ENCODE measurements at places on chromosomes 5 and 9.

GRCh38 chr5:151123897-151124751, 33.5 kb downstream of the ANXA6 start:
- no peak for DNase-seq

- no peak for DNase-seq
These were observed 165.1 kb downstream of the PLK2 start for GRCh38 chr5:58294598-58295305.

GRCh38 chr5:132778129-132778528, 1.1 kb upstream of the SEPTIN8 start:
- no peak for DNase-seq

DNA sequence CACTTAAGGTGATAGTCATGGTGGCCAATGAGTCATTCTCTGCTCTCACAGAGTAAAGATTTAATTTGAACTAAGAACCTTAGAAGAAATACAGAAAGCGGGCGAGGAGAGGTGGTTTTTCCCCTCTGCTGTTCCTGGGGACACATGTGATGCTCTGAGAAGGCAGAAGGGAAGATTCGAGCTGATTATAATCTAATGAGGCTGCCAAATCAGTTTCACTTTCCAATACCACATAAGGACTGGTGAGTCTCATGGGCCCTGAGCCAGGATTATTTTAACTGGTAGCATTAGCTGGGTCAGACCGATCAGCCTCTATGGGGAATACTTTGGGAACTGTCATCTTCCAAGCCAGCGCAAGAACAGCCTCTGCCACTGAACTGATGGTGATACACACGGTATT, 116.5 kb downstream of the SLC1A3 start:
- DNase-seq: no peak

DNA sequence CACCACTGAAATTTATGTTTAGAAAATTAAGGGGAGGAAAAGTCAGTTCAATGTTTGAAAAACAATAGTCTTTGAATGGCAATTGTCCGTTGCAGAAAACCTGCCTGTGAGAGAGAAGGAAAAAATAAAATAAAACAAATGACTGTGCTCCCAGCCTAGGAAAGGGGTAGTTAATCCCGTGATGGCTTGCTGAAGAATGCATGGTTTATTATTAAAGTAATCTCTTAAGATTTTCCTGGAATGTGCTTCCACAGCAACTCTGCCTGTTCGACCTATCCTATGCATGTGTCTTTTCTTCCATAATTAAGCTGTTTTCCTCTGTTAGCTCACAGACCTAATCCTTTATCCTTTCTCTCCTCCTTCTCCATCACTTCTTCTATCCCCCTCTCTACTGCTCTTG, 2.4 kb upstream of the DAB2 start:
- peak; percentile 38 for DNase-seq

- DNase-seq: no peak
These were observed 19.6 kb downstream of the TJP2 start for GRCh38 chr9:69193685-69194032.

DNA sequence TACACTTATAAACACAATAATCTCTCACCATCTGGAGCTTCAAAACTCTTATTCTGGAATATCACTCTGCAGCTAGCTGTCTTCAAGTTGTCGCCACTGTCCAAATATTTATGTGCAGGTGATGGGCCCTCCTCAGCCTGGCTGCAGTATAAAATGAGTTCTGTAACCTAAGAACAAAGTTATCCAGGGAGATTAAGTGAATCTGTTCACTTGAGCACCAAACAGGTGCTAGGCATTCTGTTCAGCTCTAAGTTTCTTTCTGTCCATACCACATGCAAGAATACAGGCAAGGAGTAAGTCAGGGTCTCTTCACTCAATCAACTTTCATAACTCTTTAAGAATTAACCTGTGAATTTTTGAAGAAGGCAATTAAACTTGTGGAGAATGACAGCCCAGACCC, 344.1 kb downstream of the PLK2 start:
- no peak for DNase-seq

- no peak for DNase-seq
These were observed 101.3 kb downstream of the CAAP1 start for GRCh38 chr9:26791274-26791673.

GRCh38 chr5:107428303-107428813, 242.4 kb downstream of the EFNA5 start:
- peak; percentile 54 for DNase-seq

GRCh38 chr9:129176701-129177442, 1.2 kb downstream of the IER5L start:
- peak; percentile 38 for DNase-seq

- DNase-seq: peak; percentile 25
These were observed 1064.4 kb upstream of the DMAC1 start for GRCh38 chr9:8863886-8864544.

- DNase-seq: no peak
These were observed 67.3 kb upstream of the GARNL3 start for GRCh38 chr9:127197186-127197860.

DNA sequence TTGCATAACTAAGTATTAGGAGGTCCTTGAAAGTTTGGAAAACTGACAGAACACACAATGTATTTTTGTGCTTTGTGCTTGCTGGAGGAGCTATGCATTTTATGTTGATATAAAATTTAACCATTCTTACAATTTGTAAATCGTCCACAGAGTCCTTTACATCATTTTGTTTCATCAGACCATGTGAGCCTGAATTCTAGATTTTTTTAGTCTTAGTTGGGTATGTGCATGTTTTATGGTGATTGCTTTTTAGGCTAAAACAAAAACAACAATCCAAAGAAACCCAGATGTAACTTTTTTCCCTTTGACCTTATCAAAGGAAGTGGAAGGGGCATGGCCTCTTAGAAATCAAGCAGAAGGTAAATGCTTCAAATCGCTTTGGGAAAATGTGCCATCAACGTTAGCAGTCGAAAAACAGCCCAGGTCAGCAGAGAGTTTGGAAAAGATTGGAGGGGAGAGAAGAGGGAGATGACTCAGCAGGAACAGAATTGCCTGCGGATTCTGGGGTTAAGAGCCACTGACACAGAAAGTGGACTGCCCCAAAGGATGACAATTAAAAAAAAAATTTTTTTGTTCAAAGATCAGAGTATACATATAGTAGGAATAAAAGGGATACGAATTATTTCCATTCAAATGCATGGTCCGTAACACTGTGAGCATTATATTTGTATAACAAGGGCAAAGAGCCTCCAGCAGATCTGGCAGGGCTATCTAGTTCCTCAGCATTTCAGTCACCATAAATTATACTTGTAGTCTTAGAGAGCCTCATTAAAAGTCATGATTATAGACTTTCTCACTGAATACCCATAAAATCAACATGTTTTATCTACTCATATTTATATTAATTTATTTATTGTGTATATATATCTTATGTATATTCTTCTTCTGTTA, 253.5 kb upstream of the HAPLN1 start:
- no peak for DNase-seq

GRCh38 chr5:153542536-153542935, 52.1 kb downstream of the GRIA1 start:
- DNase-seq: no peak

DNA sequence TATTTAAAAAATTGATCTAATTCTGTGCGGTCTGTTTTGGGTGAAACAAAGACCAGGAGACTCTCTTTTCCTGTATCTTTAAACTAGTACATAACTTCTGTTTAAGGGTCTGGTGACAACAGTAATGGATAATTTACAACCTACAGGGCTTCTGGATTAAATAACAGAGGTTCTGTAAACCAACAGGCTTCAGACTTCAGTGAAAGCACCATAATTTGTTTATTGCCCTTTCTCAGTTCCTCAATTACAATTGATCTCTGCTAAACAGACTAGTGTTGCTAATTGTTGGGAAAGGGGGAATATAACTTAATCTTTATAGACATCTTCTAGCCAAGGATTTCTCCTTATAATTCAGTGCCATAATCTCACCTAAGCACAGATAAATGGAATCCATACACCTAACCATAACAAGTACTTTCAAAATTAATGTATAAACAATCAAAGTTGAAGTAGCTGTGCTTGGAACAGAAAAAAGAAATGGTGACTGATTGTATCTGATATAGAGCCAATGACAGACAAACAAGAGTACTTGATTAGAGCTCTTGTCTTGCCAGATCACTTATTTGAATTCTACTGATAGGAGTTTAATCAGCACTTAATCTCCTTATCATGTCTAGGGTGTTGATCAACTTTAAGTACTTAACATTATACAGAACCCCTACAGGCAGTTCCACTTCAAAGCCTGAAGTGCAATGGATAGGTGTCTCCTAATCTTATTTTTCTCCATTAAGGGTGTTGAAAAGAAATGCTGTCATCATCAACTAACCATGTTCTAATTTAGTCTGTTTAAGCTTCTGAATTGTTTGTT, 536.0 kb downstream of the NR2F1-AS1 start:
- no peak for DNase-seq

DNA sequence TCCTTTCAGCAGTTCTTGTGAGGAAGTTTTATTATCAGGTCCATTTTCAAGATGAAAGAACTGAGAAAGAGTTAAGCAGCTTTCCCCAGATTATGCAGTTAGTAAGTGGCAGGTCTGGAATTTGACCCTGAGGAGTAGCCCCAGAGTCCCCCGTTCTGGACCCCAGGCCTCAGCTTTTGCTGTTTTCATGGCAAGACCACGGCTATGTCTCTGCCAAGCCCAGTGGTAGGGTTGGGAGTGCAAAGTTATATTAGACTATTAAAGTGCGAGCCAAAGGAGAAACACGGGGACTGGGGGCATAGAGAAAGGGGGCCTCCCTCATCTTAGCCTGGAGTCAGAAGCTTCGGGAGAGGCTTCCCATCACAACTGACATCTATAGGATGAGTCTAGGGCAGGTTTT, 19.3 kb upstream of the ORM1 start:
- no peak for DNase-seq
